Aortic smooth muscle cell (primary cell): ENCODE measurements at places on chromosomes 6 and 20. TPM values are rescaled to one million over a fixed set of nuclear protein-coding genes. Genes with fewer than 3 reads are reported as not detected.

Gene CLDN20
- total RNA-seq = not detected in 2 replicates

Gene DEF6
- under 0.01 and 0.19 TPM in 2 replicates for total RNA-seq

Gene FABP7
- total RNA-seq = not detected in 2 replicates

Gene TUBE1
- 17.7 and 20.3 TPM in 2 replicates for total RNA-seq

Gene OPRM1
- not detected in 2 replicates for total RNA-seq

Gene PTGIS
- total RNA-seq = 193 and 321 TPM in 2 replicates

Gene GABRR1
- not detected in 2 replicates for total RNA-seq

Gene TENT5A
- 19.6 and 25.5 TPM in 2 replicates for total RNA-seq

Gene CST1
- 0.37 and 48.1 TPM in 2 replicates for total RNA-seq
